ENCODE measurements at places on chromosomes 2 and 18.

GRCh38 chr2:210895132-210895531, 338.7 kb downstream of the CPS1 start:
- no peak for DNase-seq

DNA sequence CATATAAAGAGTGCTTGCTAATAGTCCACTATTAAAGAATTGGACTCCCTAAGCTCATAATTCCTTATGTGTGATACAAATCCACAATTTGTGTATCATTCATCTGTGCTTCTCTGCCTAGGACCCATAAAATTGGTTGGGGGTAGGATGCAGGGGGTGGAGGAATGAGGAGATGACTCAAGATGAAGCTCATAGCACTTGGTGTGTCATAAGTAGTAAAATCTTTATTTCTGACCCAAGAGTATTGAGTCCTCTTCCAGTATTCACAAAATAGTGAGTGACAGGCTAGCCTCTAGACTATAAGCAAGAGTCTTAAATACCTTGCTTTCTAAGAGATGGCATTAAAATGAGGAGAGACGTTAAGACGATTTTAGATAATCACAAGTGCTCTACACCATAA, 390.9 kb upstream of the CDH19 start:
- DNase-seq: no peak

DNA sequence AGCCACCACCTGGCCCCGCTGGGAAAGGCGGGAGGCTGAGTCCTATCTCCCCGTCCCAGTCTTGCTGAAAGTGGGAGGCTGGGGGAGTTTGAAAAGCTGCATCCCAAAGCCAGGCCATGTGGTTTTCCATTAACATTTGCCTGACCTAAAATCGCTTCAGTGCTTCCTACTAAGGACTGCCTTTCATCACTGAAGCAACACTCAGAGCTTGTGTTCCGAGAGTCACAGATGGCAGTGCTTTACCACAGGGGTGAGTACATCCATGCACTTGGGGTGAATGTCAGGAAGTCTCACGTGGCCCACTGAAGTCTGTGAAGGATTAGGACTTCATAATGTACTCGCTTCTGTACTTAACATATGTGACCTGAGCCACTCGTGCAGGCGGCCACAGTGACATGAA, 43.3 kb downstream of the PXDN start:
- no peak for DNase-seq

DNA sequence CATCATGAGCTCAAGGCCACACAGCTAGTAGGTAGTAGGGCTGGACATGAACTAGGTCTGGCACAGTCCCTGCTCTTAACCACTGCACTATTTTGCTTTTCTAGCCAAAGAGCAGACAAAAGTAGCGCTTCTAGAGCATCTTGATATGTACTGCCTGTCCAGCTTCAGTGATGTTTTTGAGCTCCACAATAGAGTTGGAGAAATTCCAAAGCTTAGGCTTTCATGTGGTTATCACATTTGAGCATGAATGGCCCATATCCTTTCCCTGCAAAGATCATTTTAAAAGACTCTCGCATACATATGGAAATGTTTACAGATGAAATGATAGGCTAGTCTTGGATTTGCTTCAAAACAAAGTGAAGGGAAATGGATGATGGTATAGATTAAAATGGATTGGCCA, 128.7 kb downstream of the MAP3K20 start:
- DNase-seq: no peak

DNA sequence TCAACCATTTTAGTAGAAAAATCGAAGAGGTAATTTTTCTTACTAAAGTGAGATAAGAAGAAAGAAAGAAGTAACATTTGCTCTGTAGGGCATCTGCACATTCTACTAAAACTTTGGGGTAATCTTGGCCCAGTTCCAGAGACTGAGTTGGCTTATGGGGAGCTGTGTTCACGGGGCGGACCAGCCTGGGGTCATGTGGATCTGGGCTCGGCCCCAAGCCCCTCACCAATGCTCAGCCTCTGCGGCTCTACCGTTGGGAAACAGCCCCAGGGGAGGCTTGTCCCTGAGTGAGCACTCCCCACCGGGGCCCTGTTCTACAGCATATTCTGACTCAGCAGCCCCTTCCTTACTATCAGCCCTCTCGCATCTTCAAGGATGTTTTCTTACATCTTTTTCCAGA, 132.3 kb downstream of the RTP5 start:
- no peak for DNase-seq

DNA sequence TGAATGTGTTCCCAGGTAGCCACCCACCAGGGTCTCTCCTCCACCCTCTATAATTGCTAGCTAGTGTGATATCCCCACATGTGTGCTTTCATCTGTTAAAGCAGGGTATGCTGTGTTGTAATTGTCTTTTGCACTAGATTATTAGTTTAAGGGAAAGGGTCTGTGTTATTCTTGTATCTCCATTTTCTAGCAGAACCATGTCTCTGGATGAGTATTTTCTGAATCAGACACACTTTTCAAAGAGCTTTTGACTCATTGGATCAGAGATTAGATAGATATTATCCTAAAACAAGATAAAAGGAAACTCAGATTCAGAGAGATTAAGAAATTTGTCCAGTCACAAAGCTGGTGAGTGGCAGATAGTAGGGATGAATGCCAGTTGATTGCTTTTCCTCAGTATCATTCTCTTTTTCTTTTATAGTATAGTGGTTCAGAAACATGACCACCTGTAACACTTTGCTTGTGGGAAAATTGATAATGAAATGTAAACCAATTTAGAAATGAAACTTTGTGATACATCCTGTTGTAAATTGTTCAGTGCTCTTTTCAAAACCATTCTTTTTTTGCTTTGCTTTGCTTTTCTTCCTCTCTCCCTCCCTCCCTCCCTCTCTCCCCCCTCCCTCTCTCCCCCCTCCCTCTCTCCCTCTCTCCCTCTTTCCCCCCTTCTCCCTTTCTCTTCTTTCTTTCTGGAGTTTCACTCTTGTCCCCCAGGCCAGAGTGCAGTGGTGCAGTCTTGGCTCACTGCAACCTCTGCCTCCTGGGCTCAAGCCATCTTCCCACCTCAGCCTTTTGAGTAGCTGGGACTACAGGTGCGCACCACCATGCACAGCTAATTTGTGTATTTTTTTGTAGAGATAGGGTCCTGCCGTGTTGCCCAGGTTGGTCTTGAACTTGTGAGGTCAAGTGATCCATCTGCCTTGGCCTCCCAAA, 7.4 kb downstream of the MIB1 start:
- no peak for DNase-seq

DNA sequence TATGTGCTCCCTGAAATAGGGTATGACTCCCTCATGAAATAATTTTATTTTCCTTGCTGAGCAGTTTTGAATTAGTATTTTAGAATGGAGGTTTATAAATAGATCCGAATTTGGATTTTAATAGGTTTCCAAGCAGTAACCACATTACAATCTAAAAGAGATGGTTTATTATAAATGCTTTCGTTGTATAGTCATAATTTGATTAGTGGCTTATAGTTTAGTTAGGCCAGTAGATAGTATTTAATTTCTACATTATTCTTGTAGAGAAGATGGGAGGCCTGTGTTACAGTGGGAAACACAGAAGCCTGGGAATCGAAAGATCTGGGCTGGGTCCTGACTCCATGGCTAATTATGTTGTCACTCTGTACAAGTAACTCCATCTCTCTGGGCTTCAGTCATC, 6.7 kb downstream of the CAB39 start:
- DNase-seq: no peak

DNA sequence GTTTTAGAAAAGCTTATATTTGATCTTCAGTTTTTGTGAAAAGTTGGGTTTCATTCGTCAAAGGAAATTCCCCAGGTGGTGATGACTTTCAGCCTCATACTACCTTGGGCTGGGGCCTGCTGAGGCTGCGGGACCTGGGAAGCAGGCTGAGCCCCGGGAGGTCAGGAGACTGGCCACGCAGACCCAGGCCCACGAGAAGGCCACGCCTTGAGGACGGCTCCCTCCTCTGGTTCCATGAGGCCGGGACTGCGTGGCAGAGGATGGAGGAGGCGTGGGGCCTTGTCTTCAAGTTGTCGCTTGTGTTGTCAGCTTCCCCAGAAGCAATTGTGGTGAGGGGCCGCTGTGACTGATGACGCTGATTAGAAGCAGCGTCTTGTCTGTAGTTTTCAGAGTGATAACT, 11.8 kb downstream of the CNDP2 start:
- no peak for DNase-seq

GRCh38 chr2:23711979-23712755, 214.8 kb downstream of the ATAD2B start:
- DNase-seq: no peak

DNA sequence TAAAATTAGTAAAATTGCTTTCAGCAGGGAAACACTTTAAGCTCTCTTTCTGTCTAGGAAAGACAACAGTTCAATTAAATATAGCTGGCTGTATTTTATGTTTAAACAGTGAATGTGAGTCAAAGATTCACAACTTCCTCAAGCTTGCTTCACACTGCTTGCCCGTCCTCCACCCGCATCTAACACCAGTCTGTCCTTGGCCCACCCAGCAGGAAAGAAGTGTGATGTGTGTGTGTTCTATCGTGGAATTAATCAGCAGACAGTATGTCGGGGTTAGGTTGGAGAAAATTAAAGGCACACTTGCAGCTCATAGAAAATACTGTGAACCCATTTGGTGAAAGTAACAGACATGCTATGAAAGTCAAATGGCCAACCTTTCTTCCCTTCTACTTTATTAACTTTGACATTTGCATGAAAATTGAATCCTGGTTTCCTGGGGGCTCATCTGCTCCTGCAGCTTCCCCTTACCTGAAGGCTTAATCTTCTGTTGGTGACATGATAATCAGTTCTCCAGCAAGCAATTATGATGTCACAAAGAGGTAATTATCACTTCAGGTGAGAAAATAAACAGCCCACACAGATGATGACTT, 182.0 kb downstream of the UXS1 start:
- no peak for DNase-seq

GRCh38 chr2:47008381-47009252, 93.0 kb upstream of the MCFD2 start:
- peak; percentile 78 for DNase-seq

DNA sequence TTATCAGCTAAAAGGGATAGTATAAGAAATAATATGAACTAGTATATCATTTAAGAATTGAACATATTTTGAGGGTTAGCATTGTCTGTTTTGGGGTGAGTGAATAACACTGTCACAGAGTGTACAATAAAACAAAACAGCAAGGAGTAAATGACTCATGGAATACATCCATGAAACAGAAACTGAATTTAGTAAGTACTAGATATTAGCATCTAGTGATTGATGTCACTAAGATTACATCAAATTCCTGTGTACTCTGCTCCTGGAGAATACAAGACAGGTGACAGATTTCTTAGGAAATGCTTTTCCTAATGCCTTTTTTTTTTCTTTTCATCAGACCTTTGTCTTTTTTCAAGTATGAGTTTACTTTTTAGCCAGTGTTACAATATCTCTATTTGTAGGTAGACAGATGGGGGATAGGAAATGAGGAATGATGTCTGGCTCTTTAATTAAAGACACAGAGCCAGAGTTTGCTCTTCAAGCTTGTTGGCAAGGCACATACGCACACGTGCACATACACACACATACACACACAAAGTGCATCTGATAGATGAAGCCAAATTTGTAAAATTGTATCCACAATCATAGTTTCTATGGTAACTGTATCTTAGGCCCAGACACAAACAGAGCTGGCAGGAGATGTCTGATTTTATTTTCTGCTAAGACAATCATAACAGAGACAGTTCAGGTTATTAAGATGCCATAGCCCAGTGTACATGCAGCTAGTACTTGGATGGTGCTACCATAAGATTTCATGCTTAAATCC, 138.2 kb upstream of the NRP2 start:
- no peak for DNase-seq

- no peak for DNase-seq
These were observed 493.2 kb downstream of the ZEB2 start for GRCh38 chr2:144026753-144027152.
